Fibroblast of the aortic adventitia (primary cell): ENCODE measurements at places on chromosomes 1 and 21. TPM values are rescaled to one million over a fixed set of nuclear protein-coding genes. Genes with fewer than 3 reads are reported as not detected.

The TTLL7 gene
- 16.0 and 20.9 TPM in 2 replicates for total RNA-seq

The PSEN2 gene
- total RNA-seq: 13.1 and 42.7 TPM in 2 replicates

The ITGB2 gene
- 0.09 TPM in 1 of 2 replicates, not detected in the other for total RNA-seq

The LCA5L gene
- total RNA-seq: 0.65 and 3.1 TPM in 2 replicates

The AGT gene
- 1.1 and 8.4 TPM in 2 replicates for total RNA-seq

The STUM gene
- 0.98 TPM in 1 of 2 replicates, not detected in the other for total RNA-seq

GRCh38 chr1:212488436-212489283 lies 55.9 kb downstream of the NENF start:
- peak; percentile 97 for DNase-seq

GRCh38 chr1:65440322-65440900 lies 19.9 kb downstream of the LEPR start:
- no peak for DNase-seq

- DNase-seq: peak; percentile 28
Observed at GRCh38 chr1:38444311-38444710, 397.7 kb upstream of the POU3F1 start.

GRCh38 chr1:184150776-184151531 lies 99.4 kb downstream of the TSEN15 start:
- peak; percentile 62 for DNase-seq

- no peak for DNase-seq
Observed at GRCh38 chr1:183164963-183165362, 21.1 kb upstream of the LAMC2 start.

DNA sequence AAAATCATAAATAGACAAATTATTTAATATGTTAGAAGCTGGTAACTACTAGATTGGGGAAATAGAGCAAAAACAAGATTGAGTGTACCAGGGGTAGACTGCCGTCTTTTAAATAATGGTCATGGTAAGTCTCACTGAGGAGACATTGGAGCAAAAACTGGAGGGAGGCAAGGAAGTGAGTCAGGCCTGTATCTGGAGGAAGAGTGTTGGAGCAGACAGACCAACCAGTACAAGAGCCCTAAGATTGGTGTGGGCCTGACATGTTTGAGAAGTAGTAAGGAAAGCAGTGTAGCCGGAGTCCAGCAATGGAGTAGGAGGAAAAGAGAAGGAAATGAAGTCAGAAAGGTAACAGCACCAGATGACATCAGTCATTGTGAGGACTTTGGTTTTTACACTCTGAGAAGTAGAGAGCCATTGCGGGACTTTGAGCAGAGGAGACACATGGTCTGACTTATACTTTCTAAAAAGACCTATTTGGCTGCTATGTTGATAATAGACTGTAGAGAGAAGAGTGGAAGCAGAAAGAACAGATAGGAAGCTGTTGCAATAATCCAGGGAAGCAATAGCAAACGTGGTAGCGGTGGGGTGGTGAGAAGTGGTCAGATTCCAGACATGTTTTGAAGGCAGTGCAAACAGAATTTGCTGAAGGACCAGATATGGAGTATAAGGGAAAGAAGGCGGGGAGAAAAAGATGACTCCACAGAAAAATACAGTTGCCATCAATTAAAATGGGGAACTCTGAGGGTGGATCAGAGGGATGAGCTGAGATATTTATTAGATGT lies 44.7 kb upstream of the GJA5 start:
- no peak for DNase-seq

- peak; percentile 47 for DNase-seq
Observed at GRCh38 chr1:245310571-245311531, 156.1 kb downstream of the KIF26B start.

DNA sequence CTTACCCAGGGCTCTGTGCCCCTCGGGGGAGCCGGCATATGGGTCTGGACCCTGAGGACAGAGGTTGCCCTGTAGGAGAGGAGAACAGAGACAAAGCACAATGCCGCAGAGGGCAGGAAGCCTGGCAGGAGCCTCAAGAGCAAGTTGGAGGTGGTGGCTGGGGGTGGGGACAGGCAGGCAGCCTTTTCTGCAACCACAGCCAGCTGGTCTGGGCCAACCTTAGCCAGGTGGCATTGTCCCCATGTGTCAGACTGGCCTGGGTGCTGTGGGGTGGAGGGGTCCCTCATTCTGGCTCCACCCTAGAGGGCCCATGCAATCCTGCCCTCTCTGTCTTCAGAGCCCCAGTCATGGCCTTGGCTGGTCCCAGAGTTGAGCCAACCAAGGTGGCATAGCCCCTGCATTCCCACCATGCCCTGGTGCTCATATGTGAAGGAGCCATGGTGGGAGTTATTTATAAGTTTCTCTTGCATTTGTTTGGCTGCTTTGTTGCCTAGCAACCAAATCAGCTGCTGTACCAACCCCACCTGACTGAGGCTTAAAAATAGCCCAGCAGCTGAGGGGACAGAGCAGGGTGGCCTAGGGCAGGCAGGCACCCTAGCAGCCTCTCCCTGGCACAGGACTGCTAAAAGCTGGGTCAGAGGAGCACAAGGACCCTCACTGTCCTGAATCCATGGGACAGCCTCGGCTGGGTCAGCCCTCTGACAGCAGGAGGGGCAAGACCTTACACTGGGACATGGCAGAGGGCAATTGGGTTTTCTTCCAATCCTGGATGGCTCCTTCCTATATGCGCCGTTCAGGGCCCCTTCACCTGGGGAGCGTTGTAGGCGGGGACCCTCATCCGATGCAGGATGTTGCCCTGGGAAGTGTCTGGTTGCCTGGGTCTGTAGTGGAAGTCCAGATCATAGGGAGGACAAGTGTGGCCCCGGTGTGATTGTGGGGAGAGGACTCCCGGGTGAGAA lies 19.5 kb downstream of the MAP7D1 start:
- DNase-seq: peak; percentile 55

GRCh38 chr1:3190256-3191041 lies 121.4 kb downstream of the PRDM16 start:
- no peak for DNase-seq

DNA sequence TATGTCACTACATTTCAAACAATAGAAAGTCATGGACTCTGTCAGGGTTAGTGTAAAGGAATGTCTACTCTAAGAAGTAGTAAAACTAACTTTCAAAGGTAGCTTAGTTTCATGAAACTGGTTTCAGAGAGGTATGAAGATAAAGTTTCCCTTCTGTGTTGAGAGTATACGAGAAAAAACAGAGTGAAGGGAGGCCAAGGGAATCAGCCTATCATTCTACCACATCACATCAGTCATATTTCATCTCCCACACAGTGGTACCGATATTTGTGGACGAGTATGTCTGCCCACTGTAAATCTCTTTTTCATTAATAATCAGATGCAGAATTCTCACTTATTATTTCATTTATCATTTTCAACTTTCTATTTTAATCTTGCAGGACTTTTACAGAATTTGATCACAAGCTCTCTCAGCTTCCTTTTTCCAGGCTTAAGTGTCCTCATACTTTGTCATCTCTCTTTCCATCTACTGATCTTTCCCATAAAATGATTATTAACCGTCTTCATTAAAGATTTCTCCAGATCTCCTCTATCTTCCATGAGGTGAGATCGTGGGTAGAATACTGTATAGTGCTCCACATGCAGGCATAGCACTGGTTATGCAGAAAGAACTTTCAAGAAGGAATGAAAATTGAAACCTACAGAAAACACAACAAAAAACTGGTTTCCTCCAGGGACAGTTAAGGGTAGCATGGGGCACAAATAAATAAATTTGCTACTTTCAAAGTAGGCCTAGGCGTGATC lies 11.5 kb upstream of the IFI16 start:
- DNase-seq: no peak
